Brain microvascular endothelial cell (primary cell): ENCODE measurements at places on chromosomes 16 and 17.

DNA sequence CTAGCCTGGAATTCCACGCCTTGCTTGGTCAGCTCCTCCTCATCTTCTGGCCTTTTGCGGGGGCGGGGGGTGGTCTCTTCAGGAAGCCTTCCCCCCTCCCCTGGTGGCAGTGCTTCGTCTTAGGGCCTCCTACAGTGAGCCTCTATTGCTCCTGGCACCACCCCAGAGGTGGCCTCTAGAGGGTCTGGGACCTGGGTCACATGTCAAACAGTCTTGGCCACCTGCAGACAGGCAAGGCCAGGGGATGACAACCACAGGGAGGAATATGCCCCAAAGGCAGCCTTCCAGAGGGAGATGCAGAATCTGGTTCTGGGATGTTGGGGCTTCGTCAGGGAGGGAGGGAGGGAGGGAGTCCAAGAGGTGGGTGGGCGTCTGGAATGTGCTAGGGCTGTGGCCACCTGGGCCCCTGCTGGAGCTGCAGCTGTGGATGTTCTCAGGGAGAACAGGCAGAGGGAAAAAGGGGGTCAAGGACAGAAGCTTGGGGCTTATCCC is 50.6 kb downstream of the SMPD3 start:
- no peak for DNase-seq

GRCh38 chr17:10739386-10739785 is 9.6 kb upstream of the TMEM220 start:
- no peak for DNase-seq

DNA sequence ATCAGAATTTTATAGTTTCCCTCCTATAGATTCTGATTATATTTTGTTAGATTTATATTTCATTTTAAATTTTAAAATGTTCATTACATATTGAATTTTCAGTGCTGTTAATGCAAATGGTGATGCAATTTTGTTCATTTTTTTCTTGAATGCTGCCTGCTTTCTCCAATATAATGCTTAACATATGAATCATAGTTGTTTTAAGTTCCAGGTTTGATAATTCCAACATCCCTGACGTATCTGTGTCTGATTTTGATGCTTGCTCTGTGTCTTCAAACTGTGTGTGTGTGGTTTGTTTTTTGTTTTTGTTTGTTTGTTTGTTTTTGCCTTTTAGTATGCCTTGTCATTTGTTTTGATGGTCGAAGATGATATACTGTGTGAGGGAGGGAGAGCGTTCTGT is 134.7 kb upstream of the ELAC2 start:
- DNase-seq: no peak

- no peak for DNase-seq
These were observed 111.7 kb downstream of the IRF8 start for GRCh38 chr16:86010680-86011141.

GRCh38 chr17:31314782-31315100 is 887 bp upstream of the EVI2B start:
- no peak for DNase-seq
